ENCODE measurements at places on chromosomes 7 and 10.

- no peak for DNase-seq
These were observed 98.7 kb upstream of the DNAJB6 start for GRCh38 chr7:157238087-157238486.

DNA sequence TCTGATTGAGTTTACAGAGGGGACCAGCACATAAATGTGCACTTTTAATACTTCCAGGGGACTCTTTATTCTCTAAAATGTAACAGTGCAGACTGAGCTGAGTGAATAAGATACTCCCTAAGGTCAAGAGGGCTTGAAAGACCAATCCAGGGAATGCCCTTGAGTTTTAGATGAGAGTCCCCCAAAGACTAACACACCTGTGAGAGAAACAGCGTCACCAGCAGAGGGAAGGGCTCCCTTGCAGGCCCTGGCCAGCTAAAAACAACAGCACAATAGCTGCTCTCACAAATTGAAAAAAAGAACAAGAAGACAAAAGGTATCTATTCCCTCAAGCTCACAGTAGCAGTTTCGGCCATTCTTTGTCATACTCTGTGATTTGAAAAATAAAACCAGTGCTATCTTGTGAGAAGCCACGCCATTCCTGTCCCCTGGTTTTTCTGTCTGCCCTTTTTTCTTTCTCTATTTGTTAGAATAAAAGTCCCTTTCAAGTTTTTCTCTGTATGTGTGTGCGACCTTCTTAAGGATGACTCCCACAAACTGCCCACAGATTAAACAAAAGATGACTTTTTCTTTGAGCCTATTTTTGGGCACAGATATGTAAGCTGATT is 230.4 kb upstream of the BMPER start:
- no peak for DNase-seq

DNA sequence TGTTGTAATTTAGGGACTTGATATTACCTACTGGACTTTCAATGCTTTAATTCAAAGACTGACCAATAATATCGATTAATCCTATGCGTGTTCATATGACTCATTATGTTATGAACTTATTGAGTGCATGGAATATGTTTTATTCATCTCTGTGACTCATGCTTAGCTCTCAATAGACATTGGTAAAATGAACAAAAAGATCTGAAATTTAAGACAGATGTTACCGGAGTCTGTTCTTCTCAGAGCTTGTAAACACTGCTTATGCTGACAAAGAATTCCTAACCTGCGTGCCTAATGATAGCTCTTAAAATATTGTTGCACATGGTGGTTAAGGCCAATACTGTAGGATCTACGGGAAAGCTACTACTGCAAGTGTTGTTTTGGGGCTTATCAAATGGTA is 131.5 kb upstream of the ACBD5 start:
- DNase-seq, result no peak

GRCh38 chr10:72245949-72246525 is 27.7 kb upstream of the DDIT4 start:
- no peak for DNase-seq

DNA sequence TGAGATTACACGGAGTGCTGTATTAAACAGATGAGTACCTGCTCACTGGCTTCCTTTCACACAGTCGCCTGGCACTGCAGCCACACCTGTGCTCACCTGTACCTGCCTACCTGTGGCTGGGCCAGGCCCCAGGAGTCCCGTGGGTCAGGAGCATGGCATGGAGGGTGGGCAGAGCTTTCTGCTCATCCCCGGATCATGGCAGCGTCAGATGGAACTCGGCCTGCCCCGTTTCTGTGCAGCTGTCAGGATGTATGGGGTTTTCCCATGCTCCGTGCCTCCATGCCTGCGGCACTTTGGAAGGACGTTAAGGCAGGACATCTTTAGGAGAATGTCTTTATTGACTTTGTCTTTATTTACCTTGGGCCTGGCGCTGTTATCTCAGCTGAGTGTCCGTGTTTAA is 112.2 kb downstream of the MGMT start:
- DNase-seq, result no peak

DNA sequence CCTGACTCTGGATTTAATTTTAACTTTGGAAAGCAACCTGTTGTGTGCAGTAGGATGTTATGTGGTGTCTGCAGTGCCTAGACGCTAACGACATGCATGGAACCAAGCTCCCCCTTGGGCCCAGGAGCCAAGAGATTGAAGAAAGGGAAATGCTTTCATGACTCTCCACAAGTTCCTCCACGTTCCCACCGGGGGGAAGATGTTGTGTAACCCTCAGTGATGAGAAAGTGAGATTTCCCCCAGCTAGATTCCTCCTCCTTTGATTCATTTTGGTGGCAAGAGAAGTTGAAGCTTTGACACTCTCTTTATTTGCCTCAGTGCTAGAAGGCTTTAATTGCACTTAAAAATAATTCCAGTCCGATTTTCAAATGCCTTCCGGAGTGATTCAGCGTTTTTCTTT is 157.9 kb upstream of the INSYN2A start:
- DNase-seq, result no peak

- no peak for DNase-seq
These were observed 127.7 kb downstream of the DIP2C start for GRCh38 chr10:561721-562120.

DNA sequence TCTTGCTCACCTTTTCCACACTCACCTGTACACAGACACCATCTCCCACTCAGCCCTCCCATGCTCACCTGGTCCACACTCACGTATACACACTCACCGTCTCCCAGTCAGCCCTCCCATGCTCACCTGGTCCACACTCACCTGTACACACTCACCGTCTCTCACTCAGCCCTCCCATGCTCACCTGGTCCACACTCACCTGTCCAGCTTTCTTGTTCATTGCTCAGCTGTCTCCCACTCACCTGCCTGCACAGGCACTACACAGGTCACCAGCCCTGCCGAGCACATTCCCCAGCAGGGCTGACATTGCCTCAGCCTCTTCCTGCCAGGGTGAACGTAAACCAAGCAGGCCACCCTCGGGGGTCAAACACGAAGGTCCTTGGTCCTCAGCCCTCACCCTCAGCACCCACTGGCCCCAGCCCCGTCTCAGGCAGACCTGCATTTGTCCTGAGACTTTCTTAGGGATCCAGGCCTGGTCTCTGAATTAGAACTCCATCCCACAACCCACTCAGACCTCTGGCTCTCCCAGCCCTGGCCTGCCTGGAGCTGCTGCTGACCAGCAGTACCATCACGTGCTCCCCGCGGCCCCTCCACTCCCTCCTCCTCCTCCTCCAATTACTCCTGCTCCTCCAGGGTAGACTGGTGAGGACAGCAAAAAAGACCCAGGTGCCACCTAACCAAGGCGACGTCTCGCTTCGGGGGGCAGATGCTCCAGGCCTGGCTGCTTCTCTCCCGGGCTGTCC is 12.8 kb upstream of the DNAAF5 start:
- DNase-seq, result no peak

GRCh38 chr10:35397953-35398352 is 61.6 kb downstream of the CCNY start:
- DNase-seq, result no peak

DNA sequence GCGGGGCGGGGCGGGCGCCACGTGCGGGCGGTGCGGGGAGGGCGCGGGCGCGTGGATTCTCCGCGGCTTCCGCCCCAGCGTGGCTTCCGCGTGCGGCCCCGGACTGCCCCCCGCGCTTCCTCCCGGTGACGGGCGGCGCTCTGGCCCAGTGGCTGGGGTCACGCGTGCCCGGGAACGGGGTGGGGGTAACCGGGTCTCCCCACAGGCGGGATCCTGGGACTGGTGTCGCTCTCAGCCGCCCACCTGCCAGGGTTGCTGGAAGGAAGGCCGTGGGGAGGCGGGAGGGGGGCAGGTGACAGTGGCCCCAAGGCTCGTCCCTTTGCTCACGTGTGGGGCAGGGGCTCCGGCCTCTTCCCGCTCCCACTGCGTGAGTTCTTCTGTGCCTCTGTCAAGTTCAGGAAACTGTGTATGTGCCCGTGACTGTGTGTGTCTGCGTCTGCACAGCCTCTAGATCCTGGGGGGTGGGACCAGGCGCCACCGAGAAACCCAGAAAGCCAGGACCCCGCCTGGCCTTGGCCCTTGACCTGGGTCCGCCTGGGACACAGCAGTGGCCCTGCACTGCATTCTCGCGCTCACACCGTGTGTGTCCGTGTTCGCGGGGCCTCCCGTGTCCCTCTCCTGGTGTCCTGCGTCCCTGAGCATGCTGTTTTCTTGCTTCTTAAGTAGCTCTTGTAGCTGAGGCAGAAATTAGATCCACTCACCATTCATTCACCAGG is 919 bp downstream of the MAFK start:
- DNase-seq, result peak; percentile 20

DNA sequence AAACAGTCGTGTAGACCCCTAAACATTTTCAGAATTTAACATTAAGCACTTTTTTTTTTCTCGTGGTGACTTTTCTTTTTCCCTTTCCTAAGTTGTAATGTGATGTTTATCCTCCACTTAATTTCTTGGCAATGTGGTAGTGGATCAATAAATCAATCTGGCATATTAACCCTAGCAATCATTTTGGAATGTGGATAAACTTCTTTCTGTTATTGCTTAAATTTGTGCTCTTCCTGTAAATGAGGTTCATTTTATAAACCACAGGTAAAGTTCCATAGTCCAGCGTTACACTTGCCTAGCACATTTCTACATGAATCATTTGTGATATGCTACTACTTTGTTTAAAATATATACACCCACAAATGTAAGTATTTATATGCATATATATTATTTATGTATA is 247.4 kb upstream of the ETV1 start:
- no peak for DNase-seq

DNA sequence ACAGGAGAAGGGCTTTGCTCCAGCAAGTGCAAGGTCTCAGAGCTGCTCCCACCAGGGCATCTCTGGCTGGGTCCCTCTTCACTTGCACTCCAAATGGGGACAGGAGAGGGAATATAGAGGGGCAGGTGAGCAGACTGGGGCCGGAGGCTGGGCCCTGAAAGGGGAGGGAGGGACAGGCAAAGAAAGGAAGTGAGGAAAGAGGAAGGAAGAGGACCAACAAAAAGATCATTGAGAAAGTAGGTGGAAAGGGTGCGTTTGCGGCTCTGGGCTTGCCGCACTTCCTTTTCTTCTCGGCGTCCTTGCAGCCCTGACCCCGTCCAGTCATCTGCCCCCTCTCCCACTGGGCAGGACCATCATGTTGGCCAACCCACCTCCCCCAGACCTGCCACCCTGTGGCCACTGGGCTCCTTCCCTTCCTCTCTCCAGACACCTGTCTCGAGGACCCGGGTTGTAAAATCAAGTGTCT is 14.0 kb downstream of the ITPRIP start:
- peak; percentile 27 for DNase-seq

DNA sequence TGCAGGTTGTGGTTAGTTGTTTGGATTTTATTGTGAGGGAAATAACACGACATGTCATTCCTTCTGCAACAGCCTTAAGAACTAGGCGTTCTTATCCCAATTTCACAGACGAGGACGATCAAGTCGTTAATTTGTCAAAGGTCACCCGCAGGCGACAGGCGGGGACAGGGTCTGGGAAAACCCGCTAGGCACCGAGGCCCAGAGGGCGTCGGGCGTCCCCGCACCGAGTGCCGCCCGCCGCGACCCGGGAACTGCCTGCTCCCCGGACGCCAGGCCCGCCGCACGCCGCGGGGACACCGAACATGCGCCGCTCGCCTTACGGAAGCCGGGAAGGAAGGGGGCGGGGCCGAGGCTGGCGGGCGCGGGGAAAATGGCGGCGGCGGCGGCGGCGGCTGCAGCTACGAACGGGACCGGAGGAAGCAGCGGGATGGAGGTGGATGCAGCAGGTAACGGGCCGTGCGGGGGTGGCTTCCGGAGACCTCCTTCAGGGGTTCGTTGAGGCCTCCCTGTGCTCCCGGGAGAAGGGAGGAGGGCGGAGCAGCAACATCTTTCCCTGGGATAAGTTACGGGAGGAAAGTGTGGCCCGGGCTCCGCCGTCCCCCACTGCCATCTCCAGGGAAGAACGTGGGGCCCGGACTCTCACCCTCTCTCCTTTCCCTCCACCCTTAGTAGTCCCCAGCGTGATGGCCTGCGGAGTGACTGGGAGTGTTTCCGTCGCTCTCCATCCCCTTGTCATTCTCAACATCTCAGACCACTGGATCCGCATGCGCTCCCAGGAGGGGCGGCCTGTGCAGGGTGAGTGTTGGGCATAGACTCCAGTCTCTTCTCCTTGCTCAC is at the start of gene COPS6:
Gene COPS6, plus strand, starts transcription at position 349 of the 837 bp plus-strand sequence. Its CDS starts 22 bp downstream, at position 371.
- DNase-seq, result peak; percentile 74

- no peak for DNase-seq
These were observed 717.3 kb downstream of the XPNPEP1 start for GRCh38 chr10:109205929-109206585.

DNA sequence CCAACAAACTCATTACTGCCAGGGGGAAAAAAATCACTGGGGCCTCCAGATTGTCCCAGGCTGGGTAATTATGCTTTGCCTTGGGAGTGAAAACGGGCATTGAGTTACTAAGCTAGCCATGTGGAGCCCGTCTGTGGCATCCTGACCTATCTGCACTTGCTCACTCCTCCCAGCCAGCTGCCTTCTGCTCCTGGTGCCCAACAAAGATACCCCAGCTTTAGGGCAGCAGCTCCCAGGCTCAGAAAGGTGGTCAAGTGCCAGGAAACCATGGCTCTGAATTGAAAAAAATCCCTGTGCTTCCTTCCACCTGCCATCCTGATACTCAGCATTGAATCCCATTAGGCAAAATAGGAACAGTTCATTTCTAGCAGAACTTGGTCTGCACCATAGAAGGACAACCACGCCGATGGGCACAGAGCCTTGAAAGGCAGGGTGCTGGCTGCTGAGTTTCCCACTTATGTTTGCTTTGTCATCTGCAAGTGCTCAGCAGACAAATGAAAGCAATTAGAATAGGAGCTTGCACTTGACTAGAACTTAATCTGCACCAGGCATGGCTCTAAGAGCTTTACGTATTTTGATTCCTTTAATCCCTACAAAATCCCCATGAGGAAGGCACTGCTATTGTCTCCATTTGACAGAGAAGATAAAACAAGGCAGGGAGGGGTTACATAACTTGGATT is 42.8 kb downstream of the HSPA12A start:
- DNase-seq, result no peak

GRCh38 chr7:36896956-36897590 is 172.8 kb upstream of the AOAH start:
- DNase-seq, result no peak

- DNase-seq, result no peak
These were observed 611 bp downstream of the NDUFA5 start for GRCh38 chr7:123557016-123557397.
